ENCODE measurements at places on chromosomes 12 and 14. TPM values are rescaled to one million over a fixed set of nuclear protein-coding genes. Genes with fewer than 3 reads are reported as not detected.

DNA sequence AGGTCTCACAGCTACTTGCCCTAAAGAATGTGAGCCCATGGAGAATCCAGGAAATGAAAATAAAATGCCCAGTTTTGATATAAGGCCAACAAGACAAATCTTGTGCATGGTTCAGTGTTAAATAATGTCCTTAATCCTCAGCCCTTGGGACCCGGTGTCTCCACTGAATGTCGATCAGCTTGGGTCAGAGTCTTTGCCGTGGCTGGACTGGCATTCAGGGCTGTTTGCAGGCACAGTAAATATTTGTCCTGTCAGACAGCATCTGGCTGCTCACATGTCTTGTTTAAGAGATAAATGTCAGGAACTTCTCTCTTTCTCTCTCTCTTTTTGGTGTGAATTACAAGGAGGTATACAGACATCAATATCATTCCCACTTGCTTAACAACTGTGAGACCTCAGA, 452.5 kb downstream of the FUT8 start:
- DNase-seq = no peak

- no peak for DNase-seq
These were observed 3.7 kb downstream of the ACACB start for GRCh38 chr12:109120095-109120494.

LALBA gene
- polyA plus RNA-seq = not detected

DNA sequence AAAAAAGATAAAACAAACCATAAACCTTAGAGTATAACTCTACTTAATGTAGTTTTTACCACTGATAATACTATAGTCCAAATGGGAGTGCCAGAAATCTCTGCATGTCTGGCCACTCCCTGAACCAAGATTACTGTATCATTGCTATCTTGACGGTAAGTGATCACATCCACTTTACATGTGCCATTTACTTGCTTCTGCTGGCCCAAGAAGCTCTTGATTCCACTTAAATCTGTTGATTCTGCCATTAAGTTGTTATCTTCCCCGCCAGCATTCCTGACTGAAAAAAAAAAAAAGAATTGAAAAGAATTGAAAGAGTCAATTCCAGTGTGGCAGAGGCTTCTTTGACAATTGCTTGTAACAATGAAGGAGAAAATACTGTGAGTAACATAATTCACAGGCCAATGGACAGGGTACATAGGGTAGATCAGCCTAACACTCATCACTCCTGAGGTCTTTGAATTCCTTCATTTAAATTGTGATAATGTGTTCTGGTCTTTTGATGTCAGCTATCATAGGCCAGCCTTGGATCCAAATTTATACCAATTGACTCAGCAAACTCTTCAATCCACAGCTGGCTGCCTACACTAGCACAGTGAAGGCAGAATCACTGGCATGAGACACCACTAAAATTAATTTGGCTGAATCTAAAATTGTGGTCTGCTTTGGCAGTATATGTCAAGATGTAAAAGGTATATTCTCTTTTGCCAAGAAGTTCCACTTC, 665.2 kb upstream of the FLRT2 start:
- DNase-seq = no peak

- no peak for DNase-seq
These were observed 333.6 kb downstream of the TMEM121 start for GRCh38 chr14:105859717-105860614.

DNA sequence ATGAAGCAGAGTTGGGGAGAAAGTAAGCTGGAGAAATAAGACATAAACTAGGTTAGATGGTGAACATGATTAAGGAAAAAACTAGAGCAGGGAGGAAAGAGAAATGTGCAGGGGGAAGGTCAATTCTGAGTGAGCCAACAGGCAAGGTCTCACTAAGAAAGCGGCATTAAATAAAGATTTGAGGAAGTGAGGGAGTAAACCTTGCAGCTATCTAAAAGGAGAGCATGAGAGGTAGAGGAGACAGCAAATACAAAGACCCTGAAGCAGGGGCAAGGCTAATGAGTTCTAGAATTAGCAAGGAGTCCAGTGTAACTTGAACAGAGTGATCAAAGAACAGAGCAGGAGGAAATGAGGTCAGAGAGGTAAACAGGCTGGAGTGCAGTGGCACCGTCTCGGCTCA, 4.4 kb upstream of the SOCS2 start:
- no peak for DNase-seq

DNA sequence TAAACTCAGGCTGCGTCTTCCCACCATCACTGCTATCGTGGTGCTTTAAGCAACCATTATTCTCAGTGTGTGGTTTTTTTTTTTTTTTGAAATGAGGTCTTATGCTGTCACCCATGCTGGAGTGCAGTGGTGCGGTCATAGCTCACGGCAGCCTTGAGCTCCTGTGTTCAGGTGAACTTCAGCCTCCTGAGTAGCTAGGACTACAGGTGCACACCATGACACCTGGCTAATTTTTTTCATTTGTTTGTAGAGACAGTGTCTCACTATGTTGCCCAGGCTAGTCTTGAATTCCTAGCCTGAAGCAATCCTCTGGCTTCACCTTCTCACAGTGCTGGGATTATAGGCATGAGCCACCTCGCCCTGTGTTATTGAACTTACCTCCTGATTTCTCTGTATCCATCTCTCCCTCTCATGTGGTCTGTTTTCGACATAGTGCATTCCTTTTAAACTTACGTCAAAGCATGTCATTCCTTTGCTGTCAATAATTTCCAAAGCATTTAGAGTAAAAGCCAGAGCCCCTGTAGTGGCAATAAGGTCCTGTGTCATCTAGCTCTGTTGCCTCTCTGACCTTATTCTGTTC, 255.5 kb downstream of the SNAPC1 start:
- no peak for DNase-seq

SAMD15 gene
- 8.3 TPM for polyA plus RNA-seq

DNA sequence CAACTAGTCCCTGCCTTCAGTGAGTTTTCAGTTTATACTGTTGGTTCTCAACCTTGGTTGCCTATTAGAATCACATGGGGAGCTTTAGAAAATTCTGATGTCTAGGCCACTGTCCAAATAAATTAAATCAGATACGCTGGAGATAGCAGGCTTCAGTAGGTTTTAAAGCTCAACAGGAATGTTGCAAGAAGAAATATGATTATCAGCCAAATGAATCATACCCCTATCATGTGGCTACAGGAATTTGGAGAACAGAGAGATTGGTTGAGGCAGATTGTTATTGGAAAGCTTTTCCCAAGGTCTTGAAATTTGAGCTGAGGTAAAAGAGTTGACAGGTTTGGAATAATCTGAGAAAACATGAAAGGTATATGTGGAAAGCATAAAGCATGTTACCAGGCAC, 125.3 kb downstream of the WIF1 start:
- no peak for DNase-seq

DNA sequence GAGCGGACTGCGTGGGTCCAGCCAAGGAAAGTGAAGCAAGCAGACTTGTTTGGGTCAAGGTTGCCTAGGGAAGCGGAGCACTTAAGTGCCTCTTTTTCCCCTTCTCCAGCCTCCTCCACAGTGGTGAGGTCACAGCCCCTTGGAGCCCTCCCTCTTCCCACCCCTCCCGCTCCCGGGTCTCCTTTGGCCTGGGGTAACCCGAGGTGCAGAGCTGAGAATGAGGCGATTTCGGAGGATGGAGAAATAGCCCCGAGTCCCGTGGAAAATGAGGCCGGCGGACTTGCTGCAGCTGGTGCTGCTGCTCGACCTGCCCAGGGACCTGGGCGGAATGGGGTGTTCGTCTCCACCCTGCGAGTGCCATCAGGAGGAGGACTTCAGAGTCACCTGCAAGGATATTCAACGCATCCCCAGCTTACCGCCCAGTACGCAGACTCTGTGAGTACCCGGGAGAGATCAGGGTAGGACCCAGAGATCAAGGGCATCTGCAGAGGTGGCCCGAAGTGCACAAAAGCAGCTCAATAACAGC, at the start of gene TSHR:
Gene TSHR, plus strand, starts transcription at position 206 of the 526 bp plus-strand sequence. Its CDS starts 60 bp downstream, at position 266.
- no peak for DNase-seq

Data from renal pelvis (tissue), 12 donors.